ENCODE measurements at places on chromosomes 6 and 20.

DNA sequence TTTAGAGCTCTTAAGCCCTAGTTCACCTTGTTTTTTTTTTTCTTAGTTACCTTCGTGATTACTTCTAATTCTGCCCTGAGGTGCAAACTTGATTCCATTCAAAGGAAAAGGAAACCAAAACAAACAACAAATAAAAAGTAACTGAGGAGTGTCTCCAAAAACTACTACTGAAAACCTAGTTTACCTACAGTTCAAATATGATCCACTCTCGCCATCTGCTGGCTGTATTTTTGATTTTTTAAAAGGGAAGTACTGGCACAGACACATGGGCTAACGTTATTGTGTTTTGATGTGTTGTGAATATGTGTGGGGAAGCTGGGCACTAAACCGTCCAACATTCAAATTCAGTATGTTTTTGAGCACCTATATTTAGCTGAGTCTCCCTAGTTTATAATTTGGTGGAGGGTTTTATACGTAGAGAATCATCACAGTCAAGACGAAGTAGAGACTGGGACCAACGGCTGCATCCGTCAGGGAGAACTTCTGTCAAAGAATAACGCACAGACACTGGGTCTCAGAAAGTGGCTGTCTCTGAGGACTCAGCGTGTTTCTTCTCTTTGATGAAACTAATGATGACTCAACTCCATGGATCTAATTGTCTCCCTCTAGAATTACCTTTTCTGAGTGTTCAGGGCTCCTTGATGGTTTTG, 373.5 kb upstream of the BTBD3 start:
- peak; percentile 87 for DNase-seq

DNA sequence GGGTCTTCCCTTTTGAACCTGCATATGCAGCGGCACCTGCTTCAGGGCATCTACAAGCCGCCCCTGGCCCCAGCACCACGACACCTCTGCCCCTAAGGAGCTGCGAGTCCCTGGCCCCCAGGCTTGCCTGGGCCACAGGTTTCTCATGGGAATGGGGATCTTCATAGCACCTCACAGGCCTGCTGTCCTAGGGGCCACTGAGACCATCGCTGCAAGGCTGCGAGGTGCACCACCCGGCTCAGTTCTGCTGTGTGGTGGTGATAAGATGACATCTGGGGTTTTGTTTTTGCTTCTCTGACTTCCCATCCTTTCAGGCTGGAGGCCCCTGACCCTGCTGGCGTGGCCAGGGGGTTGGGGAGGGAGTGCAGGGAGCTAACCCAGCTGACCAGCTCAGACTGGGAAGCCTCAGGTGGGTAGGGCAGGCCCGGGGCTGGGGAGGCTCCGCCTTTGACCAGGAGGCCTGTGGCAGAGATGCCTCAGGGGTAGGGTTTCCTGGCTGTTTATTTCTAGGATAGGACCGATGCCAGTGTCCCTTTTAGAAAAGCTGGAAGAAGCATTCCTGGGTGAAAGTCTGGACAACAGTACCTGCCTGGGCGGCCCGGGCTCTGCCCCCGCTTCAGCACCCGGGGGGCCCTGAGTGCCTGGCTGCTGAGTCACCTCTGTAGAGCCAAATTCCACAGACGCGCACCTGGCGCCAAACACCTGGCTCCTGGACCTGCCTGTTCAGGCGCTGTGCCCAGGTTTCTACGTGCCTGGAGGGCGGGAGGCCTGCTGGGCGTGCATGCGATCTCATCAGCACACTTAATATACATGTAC, 264.7 kb downstream of the DLL1 start:
- DNase-seq = peak; percentile 27

- no peak for DNase-seq
Observed at GRCh38 chr6:43703512-43704429, 16.2 kb upstream of the MRPS18A start.

DNA sequence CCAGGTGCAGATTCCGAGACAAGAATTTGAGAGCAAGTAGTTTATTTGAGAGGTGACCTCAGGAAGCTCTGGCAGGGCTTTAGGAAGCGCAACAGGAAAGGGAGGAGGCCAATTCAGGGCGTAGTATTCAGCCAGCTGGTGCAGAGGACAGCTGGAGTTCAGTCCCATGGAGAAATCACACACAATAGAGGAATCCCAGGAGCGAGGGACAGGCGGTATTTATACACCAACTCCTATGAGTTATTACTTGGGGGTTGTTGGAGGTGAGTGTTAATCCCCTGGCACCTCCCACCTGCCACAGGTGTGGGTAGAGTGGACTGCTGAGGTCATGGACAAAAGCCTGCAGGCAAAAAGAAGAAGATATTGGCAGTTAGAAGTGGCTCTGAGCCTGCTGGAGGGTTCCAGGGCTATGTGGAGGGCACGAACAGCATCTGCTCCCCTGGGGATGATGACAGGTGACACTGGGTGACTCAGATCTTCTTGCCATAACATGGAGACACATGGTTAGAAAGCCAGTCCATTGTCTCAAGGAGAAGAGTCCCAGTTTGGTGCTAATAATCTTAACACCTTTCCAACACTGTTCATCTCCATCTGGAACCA, 13.9 kb upstream of the SULF2 start:
- no peak for DNase-seq

DNA sequence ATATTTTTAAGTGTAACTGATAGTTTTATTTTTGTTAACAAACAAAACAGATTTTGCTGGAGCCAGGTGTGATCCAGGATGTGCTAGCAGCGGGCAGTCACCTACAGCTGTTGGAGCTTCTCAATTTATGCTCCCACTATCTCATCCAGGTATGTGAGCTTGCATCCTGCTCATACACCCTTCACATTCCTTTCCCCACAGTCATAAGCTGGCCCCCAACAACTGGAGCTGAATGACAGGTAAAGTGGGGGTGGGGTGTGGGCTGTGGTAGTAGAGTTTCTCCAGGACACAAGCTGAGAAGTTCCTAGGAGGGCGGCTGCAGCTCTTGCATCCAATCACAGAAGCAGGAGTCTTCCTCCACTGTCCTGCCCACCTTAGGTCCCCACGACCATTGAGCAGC, 140.1 kb downstream of the KLHL32 start:
- DNase-seq = no peak

DNA sequence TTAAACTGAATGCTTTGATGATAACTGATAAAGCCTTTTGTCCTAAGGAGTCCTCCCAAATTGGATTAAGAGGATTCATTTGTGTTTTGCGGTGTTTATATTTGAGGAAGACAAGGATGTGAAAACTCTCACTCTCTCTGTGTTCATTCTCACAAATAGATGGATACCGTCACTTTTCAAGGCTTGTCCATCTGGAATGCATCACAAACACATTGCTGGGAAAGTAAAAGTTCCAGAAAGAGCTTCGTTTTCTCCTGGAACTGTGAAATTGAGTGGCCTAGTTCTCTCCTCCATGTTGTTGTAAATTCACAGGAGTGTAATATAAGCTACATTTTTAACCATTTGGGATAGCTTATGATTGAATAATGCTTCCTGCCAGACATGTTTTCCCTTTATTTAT, 581.6 kb upstream of the FLRT3 start:
- no peak for DNase-seq

GRCh38 chr20:13102694-13103093, 93.9 kb downstream of the SPTLC3 start:
- peak; percentile 45 for DNase-seq

DNA sequence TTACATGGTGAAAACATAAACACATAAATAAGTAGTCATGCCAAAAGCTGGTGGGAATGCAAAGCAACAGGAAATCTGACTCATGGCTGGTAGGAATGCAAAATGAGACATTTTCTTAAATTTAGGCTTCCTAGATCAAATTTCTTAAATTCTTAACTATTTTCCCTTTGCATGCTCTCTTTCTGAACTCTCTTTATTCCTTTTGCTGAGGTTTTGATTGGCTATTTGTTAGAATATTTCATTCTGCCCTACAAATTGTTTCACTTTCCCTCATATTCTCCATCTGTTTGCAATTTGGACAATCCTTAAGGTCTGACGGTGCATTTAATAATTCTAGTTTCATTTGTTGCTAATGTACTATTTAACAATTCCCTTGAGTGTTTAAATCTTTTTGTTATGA, 437.5 kb upstream of the RGS17 start:
- DNase-seq = no peak

GRCh38 chr6:33981421-33981820, 164.5 kb downstream of the GRM4 start:
- no peak for DNase-seq

DNA sequence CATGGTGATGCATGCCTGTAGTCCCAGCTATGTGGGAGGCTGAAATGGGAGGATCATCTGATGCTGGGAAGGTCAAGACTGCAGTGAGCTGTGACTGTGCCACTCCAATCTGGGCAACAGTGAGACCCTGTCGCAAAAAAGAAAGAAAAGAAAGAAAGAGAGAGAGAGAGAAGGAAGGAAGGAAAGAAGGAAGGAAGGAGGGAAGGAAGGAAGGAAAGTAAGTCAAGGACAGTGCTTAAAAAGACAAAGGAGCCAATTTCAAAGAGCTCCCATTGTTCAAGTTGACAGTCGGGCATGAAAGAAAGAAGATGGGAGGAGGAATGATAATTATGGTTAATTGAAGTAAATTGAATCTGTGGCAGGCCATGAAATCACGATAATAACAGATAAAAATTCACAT, 16.2 kb downstream of the C6orf15 start:
- no peak for DNase-seq

GRCh38 chr20:9137001-9137400, 68.1 kb downstream of the PLCB4 start:
- no peak for DNase-seq

DNA sequence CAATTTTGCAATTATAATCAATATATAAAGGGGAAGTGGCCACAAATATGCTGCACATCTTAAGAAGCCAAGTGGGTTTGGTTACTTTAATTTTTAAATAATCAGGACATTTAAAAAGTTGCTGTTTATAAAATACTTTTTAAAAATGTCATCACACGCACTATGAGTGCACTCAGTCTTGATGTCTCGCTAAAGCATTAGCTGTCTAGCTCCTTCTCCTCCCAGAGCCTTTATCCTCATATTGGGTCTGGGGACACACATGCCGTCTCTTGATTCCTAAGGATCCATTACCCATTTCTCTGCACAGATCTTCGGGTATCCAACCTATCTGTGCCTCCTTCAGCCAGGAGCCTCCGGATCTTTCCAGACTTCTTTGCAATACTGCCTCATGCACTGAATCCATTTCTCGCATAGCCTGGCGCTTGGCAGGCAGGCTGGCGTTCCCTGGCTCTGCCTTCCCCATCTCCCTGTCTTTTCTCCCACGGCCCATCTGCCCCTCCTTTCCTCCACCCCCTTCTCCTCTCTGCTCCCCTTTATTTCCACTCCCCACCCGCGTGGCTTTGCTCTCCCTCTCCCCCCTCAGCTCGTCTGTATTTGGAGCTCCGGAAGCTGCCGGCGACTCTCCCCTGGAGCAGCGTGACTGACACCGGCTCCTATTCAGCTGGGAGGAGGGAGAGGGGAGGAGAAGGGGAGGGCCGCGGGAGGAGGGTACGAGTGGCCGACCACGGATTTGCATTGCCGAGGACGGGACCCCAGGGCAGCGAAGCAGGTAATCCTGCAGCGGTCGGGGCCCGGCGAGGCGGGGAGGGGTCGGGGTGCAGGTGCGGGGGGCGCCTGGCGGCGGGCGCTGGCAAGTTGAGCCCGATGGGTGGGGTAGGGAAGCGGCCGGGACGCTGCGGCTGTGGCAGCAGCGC, at the start of gene CAP2:
Gene CAP2 (plus strand): TSS at position 618 of the 914 bp plus-strand sequence. CDS start 27,961 bp downstream, outside the sequence.
- DNase-seq = peak; percentile 89
